ENCODE measurements at places on chromosomes 13 and 19.

DNA sequence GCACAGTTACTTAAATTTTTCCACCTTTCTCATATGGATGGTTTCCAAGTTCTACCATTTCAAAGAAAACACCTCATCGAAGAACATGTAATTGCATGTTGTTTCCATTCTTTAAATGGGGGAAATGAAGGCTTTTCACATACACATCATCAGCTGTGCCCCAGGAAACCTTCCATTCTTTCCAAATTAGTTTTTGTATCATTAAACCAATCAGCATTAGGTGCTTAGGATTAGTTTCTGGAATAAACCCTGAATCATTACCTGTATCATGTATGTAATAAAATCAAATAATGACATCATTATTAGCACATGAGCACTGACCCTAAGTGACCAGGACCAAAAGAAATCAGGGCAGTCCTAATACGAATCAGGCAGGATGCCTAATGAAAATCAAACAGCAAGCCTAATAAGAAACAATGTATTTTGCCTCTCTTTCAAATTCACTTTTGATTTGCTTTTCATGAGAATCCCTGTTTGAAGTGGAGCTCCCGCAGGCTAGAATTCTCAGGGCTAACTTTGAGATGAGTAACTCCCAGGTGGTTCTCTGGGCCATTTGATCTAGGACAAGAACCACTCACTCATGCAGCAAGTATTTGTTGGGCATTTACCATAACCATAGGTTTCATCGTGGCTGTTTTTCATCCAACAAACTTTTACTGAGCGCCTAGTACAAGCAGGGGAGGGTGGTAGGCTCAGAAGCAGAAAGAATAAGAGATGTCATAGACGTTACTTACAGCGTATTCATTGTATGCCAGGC lies 89.2 kb downstream of the MZT1 start:
- no peak for DNase-seq

DNA sequence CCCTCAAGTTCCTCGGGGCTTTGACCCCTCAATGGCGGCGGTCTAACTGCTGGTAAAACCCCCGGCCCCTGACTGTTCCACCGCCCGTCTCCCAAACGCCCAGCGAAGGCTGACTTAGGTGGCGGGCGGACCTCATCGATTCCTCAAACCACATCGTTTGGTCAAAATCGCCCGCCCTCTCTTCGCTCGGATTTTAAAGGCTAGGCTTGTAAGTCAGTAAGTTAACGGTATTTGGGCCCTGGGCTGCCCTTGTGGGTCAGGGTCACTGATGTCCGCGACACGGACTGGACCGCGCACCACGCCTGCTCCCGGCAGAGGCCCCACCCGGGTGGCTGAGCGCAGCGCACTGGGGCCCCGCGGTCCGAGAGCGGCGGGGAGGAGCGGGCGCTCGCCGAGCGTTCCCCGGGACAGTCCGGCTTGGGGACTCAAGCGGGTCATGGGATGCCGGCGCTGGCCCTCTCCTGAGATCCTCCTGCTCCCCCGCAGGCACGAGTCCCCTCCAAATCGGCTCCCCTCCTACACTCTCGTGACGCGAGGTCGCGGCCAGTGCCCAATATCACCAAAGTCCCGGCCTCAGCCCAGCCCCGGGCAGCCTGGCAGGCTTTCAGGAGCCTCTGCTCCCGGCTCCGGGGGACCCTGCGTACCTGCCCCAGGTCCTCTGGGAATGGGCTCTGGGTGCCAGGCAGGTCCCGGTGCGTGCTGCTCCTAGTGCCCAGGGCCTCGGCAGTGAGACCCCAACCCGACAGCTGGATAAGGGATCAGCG lies 1.0 kb downstream of the FLT1 start:
- DNase-seq, result no peak

DNA sequence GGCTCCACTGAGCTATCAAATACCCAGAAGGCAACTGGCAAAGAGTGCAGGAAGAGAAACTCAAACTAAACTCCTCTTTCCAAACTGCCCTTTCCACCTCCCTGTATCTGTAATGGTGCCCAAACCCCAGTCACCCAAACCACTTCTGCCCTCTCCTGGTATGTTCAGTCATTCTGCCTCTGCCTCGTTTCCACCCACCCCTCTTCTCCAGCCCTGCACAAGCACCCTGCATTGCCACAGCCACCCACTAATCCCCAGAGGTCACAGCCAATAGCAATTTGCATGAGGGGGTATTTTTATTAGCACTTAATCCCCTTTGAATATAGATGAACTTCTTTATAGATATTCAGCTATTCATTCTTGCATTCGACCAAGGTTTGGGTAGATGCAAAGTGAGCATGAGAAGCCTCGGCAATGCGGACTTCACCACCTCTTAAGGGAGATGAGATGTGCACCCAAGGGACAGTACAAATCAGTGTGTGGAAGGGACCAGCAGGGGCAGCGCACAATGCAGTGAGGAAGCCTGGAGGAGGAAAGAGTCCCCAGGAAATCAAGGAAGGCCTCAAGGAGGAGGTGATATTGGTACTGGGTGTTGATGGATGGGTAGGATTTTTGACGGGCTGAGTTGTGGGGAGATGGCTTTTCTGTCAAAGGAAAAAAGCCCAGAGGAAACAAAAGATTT lies 12.4 kb downstream of the TMEM272 start:
- DNase-seq, result no peak

GRCh38 chr13:107838588-107839161 lies 376.7 kb downstream of the LIG4 start:
- DNase-seq, result no peak

GRCh38 chr19:43439032-43439708 lies 24.5 kb downstream of the TEX101 start:
- no peak for DNase-seq

- DNase-seq, result no peak
Measured at GRCh38 chr19:33171916-33172359, 22.2 kb upstream of the LRP3 start.

DNA sequence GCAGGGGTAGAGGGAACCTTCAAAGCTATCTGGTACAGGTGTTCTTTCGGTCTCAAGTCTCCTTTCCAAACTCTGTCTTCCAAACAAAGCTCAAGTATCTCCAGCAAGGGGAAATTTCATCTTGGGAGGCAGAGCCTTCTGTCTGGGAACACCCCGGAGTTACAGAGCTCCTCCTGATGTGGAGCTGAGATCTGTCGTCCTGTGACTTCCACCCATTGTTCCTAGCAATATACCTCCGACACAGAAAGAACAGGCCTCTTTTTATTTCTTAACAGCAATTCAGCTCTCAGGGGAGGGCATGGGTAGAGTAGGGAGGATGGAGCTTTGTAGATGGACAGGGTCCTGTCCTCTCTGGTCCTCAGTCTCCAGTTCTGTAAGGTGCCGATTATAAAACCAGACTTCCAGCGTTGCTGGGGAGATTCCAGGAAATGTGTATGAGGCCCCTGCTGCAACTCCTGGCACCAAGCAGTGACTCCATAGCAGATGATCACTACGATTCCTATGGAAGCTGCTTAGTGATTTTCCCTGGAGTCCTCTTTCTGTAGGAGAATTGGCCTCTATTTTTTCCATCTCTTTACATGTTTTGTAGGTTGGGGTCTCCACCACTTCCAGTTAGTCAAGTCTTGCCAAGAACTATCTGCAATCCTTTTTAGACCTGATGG lies 56.0 kb upstream of the ARGLU1 start:
- no peak for DNase-seq

- DNase-seq, result no peak
Measured at GRCh38 chr13:109881347-109881725, 95.0 kb upstream of the IRS2 start.

DNA sequence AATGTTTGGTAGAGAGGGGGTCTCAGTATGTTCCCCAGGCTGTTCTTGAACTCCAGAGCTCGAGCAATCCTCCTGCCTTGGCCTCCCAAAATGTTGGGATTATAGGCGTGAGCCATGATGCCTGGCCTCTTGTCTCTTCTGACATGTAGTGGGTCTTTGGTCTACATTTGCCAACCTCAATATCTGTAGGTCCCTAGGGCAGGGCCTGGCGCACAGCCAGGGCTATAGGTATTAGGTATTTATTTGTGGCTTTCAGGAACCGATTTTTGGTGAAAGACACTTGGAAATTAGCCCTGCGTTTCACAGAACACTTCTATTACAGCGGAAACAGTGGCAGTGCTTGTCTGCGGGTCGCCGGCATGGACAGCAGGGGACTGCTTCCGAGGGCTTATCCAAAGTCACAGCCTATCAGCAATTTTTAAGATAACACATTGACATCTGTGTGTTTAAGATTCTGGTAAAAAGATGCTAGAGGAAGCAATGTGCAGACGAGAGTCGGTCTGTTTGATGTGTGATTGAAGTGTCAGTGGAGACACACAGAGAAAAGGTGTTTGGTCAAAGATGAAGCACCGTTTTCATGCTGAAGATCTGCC lies 14.5 kb downstream of the ZNF536 start:
- no peak for DNase-seq

DNA sequence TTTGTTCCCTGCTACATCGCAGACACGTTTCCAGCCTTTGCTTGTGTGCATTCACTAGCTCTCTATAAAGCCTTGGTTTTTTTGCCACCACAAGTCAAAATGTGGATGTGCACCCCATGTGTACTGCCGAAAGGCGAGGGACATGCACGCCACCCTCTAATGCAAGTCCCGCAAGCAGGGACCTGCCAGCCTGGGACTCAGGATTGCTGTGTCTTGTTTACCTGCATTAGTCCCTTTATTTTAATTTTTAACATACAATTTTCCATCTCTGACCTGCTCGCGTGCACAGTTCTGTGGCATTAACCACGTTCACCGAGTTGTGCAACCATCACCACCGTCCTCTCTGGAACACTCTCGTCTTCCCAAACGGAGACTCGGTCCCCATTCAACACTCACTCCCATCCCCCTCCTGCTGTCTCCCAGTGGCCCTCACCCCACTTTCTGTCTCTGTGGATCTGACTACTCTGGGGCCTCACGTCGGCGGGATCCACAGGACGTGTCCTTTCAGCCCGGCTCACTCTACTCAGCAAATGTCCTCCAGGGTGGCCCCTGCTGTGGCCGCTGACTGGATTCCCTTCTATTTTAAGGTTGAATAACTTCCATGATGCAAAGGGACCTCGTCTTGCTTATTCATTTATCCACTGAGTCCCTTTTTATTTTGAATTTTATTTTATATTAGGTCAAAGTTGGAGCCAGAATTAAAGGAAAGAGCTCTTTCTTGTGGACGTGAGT lies 58.4 kb downstream of the RASA3 start:
- DNase-seq, result no peak

- DNase-seq, result no peak
Measured at GRCh38 chr19:42412661-42413076, 14.5 kb downstream of the LIPE start.

DNA sequence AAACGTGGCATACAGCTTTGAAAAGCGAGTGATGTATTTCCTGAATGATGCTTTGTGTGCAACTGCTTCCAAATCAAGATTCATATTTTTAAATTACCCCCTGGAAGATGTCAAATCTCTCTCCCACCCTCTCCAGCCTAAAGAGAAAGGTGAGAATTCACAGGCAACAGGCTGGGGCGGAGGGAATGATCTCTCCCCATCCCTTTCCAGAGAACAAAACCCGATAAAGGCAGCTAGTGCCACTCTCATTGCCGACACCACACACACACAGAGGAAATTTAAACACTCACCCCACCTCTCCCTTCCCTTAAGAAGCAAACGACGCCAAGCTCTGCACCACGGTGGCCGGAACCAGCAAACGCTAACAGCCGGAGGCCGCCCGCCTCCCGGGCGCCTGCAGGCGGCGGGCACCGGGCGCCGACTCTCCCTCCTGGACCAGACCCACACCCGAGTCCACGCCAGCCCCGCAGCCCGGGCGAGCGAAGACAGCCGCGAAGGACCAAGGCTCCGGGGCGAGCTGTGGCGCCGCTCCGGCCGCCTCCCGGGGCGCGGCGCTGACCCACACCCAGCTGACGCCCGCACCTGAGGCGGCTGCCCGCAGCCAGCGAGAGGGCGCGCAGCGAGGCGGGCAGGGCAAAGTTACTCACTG lies 477 bp downstream of the LNX2 start:
- no peak for DNase-seq

DNA sequence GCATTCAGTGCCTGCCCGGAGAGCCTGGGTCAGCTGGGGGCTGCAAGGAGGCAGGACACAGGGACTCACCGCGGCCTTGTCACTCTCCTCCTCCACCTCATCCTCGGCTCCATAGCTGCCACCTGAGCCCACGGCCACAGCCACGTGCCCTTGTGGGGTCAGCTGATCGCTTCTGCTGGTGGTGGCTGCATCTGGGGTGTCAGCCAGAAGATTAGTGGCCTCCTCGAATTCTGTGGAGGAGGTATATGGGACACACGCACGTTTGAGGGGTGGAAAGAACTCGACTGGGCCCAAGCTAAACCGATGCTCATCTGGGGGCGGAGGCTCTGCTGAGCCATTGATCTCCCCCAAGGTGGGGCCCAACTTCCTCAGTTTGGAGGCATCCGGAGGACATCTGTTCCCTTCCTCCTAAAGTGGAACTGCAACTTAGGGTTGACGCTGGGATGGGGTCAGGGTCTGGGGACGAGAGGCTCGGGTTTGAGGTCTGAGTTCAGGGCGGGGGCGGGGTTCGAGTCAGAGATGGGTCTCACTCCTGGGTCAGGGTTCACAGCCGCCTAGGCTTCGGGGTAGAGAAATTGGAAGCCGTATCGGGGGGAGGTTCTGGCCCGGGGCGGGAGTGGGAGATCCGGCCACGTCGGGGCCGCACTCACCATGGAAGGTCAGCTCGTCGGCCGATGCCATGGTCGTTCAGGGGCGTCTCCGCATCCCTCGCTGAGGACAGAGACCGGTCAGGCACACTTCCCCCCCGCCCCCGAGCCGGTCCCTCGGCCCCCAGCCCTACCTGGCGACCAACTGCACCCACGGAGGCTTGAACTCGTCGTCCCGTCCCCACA lies 493 bp downstream of the YIPF2 start:
- no peak for DNase-seq

DNA sequence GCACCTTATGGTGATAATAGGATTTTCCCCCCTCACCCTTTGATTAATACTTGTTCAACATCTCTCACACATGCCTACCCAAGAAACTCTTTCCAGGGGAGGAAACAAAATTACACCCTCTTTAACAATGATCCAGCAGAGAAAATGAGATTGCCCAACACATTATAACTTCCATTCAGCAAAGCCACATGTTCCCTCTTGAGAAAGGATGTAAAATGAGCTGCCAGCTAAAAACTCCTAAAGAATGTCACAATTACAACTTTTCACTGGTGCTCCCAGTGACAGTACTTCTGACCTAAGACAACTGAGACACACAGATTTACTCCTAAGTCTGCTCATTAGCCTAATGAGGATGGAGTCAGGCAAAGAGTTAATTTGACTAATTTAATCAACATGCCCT lies 621.4 kb downstream of the DIAPH3 start:
- DNase-seq, result no peak

DNA sequence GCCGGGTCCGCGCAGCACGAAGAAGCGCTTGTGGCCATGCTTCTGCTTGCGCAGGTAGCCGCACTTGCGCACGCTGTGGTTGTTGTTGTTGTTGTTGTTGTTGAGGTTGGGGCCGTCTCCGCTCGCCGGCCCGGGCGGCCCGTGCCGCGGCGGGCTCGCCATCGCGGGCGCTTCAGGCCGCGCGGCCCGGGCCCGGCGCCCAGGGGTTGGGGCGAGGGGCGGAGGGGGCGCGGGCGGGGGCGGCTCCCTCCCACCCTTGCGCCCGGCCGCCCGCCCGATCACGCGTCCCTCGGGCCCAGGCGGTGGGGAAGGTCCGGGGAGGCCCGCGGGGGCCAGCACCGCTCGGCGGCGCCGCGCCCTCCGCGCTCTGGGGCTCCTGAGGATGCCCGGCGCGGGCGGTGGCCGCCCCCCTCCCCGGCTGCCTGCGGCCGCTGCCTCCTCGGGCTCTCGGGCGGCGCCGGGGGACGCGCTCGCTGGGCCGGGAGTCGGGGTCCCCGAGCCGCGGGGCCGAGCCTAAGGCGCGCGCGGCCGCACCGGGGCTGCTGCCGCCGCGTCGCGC lies 412 bp downstream of the IRS2 start:
- no peak for DNase-seq

- DNase-seq, result no peak
Measured at GRCh38 chr19:5293612-5294378, 46.8 kb downstream of the PTPRS start.
